ENCODE measurements at places on chromosomes 5 and 9.

DNA sequence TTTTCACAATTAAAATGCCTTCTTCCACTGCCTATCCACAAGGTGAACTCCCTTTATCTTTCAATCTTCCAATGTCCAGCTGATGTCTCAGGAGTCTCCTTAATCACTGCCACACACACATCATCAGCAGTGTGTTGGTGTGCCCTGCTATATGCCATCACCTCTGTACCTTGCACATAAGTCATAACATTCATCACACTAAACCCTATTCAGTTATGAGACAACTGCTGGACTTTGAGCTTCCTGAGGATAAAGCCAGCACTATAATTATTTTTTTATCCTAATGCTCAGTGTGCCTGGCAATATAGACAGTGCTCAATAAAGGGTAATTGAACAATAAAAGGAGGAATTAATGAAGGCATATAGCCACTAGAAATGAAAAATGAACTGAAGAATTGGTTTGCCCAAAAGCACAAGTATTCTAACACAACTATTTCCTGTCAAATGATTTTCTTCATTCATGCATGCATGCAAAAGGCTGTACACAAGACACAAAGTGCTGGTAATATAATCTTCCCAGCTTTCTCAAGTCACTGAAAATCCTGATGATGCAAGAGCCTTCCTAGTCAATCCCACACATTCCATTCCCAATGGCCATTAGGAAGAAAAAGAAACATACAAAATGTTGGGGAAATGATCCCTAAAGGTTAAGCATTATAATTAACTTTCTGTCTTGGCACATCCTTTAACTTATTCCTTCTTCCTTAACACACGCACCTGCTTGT, 32.4 kb downstream of the LPAR1 start:
- DNase-seq = no peak

- DNase-seq = no peak
Observed at GRCh38 chr5:43730832-43731342, 127.9 kb downstream of the NNT start.

GRCh38 chr5:61625137-61625561, 293.1 kb downstream of the ZSWIM6 start:
- DNase-seq = no peak

GRCh38 chr9:86804011-86804410, 143.3 kb downstream of the GAS1 start:
- DNase-seq = no peak

- peak; percentile 6 for DNase-seq
Observed at GRCh38 chr5:83564069-83564749, 92.7 kb downstream of the VCAN start.

- DNase-seq = no peak
Observed at GRCh38 chr5:67478337-67478736, 281.7 kb upstream of the CD180 start.

GRCh38 chr9:9920425-9921060, 692.3 kb downstream of the PTPRD start:
- no peak for DNase-seq

DNA sequence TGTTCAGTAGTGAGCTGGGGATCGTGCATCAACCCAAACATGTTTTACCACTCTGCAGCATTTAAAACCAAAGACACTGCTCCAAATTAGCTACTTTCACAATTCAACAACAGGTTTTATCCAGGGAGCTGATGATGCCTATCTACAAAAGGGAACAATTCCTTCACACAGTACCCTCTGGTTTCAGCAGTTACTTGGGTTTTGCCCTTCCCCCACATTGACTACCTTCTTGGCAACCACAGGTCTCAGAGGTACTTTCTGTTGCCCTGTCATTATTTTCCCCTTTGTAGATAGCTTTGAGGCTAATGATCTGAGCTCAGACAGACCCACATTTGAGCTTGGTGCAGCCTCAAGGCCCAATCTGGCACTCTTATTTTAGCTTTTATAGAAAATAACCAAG, 96.1 kb downstream of the WDR41 start:
- no peak for DNase-seq

DNA sequence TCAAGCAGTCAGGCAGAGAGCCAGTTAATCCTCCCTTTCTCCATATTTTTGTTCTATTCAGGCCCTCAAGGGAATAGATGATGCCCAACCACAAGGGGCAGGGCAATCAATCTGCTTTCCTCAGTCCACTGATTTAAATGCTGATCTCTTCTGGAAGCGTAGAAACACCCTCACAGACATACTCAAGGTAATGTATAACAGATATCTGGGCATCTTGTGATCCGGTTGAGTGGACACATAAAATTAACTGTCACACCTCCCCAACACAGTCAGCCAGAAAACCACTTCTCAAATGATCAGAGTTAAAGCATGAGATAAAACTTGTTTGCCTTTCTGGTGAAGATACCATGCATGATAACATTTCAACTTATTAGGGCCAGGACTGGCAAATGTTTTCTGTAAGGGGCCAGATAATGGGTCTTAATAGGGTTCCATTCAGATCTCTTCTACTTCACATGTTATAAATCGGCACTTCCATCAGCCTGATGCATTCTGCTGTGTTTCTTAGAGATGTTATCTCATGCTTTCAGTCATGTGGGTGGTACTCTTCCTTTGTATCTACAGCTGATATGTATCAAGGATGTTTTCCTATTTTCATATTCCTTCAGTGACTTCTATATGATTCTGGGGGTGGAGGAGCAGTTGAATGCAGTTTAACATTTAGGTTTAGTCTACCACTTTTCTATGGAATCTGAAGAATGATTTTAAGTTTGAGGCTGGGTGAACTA, 58.9 kb upstream of the CNTLN start:
- no peak for DNase-seq

DNA sequence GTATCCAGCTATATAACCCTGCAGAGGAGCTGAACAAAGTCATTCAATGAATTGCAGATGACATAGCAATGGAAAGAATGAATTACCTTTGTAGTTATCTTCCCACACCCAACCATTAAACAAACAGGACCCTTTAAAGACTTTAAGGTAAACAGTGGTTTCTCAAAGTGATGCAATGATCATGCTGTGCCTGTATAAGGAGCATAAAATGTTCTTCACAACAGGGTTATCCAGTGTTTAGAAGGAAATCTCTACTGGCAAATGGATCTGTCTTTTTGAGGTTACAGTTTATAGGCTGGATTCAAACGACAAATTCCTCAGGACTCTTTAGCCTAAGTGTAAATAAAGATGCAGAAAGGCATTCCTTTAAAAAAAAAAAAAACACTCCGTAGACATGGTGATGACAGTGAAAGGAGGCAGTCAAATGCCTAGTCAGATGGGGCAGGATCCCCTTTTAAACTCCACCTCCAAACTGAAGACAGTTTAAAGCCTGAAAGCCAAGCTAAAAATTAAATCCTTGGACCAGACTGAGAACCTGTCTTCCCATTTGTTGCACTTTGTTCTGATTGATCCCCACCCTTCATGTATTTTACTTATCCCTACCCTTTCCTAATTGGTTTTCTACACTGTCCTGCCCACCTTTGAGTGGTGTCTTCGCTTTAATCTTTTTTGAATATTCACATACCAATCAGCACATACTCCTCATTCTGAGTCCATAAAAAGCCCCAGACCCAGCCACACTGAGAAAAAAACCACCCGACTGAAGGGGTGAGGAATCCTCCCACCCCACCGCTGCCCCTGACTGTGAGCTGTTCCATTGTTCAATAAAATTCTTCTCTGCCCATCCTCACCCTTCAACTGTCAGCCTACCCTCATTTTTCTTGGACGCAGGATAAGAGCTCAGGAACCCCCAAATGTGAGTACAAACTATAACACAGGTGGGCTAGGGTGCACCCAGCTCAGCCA, 761.3 kb upstream of the DMAC1 start:
- no peak for DNase-seq

DNA sequence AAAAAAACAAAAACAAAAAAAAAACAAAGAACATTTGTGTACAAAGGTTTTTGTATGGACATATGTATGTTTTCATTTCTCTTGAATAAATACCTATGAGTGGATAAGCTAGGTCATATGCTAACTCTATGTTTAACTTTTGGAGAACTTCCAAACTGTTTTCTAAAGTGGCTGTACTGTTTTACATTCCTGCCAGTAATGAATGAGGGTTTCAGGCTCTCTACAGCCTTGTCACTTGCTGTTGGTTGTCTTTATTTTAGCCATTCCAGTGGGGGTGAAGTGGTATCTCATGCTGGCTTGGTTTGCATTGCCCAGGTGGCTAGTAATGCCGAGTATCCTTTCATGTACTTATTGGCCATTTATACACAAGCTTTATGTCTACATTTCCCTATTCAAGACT, 9.1 kb upstream of the TRIO start:
- DNase-seq = no peak

DNA sequence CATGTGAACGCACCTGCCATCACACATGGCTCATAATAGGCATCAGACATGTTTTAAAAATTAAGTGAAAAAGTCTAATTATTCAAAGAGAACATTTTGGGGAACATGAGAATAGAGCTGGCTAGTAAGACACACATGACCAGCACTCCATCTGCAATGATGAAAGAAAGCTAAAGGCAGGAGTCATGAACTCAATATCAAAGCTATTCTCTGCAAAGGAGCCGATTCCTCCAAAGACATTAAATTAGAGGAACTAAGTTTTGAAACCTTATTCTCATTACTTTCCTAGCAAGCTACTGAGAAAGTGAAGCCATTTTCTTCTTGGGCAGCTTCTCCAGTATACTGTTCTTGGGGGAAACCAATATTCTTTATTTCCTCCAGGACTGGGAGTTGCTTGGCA, 172.0 kb downstream of the CRB2 start:
- no peak for DNase-seq

DNA sequence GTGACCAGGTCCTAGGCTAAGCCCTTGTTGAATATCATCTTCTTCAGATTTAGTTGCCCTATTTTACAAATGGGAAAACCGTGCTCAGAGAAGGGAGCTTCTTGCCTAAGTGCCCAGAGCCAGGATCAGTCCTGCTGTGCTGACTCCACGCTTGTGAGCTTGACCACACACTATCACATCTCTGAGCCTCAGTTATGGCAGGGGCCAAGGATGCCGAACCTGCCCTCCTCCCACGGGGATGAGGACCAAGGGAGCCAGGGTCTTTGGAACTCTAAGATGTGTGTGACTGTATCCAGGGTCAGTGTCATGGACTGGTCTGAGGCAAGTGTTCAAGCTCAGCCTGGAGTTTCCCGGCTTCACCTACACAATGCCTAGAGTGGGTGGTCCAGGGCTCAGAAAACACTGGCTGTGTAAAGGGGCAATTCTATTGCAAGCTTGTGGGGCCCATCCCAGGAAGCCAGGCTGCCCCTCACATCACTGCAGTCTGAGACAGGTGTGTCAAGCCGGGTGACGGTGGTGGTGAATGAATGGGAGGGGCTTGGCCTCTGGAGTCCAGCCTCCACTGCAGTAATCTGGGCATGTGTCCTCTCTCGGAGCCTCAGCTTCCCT, 235.7 kb downstream of the PBX3 start:
- DNase-seq = no peak

DNA sequence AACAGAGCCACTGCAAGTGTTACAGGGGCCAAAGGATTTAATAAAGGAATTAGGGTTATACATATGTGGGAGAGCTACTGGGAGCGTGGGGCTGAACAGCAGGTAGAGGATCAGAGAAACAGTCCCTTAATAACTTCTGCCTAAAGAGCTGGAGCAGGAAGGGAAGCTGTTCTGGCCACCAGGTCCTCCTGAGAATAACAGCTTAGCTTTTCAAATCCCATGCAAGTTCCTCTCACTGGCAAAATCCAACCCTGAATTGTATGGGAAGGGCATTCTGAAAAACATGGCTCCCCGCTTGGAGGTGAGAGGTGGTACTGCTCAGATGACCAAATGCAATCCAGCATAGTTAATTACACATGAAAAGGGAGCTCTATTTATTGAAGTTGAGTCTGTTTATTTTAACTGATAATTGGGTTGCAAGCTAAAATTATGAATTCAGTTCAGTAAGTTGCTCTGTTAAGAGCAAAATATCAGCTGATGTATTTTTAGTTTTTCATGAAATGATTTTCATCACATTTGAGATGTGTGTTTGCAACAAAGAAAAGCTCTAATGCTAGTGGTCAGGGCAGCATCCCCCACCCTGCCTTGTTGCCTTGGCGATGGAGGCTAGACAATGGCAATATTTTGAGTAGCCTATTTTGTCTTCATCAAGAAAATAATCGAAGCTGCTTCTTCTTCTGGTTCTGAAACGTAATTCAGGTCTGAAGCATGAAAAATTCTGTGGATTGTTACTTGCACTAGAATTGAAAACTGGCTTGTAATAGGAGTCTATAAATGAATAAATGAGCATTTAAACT, 58.4 kb upstream of the SH3GL2 start:
- DNase-seq = no peak

GRCh38 chr9:87827341-87827740, 55.3 kb upstream of the SPATA31E1 start:
- DNase-seq = no peak

- no peak for DNase-seq
Observed at GRCh38 chr9:134993996-134994720, 76.4 kb upstream of the FCN1 start.

DNA sequence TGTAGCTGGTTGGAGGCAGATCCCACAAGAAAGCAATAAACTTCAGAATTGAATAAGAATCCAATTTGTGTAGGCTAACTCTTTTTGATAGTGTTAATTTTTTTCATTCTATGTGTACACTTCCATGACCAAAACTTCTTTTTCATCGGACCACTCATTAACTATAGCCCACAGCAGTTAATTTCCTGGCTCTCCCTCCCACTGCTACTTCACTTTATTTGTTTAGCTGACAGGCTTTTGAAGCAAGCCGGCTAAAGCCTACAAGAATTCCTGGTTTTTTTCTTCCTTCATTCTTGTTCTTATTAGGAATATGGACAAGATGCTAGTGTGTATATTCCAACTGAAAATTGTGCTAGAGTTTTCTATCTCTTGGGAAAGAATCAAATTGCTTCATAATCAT, 329.2 kb upstream of the CCNH start:
- DNase-seq = no peak
